Stimulated activated CD4-positive, alpha-beta T cell treated with anti-CD3 and anti-CD28 coated beads, TNF-alpha, amount 100 ng/mL, for 1 hour (primary cell): ENCODE measurements at places on chromosomes 1 and 21.
A peak's percentile ranks its signal among the peaks of the same experiment; 100 is the strongest.

DNA sequence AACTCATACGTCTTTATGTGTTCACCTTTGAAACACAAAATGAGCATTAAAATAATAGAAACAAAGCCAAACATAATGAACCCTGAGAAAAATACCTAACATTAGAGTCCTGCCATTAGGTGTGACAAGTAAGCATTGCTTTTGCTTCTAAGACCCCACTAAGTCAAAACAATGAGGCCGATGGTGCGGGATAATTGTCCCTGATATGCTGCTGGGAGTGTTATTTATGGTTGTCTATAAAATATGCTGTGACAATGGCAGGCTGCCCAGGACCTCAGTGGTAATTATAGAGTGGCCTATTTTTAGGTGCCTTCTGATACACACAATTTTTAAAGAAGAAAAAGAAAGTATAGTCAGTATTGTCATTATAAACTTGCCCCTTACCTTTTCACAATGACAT is 1423.1 kb downstream of the AMY1C start:
- no peak for DNase-seq

DNA sequence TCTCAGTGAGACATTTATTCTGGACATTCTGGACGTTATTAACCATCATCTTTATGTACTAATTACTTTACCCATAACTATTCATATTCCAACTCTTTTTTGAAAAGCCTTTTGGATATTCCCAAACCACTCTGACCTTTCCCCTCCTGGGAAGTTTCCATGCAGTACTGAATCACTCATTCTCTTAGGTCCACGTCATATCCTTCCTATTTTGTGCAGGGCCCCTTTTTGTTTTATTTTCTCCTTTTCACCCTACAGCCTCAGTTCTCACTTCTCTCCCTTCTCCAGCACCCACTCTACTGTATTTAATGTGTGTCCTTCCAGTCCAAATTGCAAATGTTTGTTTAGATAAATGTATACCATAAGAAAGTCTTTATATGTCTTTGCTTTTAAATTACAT is 16.4 kb upstream of the ATP1A1 start:
- DNase-seq = no peak

- DNase-seq = no peak
These were observed 33.6 kb upstream of the LHX8 start for GRCh38 chr1:75100481-75101092.

- peak; percentile 82 for DNase-seq
These were observed 70.3 kb downstream of the PIK3CD start for GRCh38 chr1:9721606-9722377.

- DNase-seq = no peak
These were observed 11.2 kb downstream of the UBE2Q1 start for GRCh38 chr1:154547105-154547732.

DNA sequence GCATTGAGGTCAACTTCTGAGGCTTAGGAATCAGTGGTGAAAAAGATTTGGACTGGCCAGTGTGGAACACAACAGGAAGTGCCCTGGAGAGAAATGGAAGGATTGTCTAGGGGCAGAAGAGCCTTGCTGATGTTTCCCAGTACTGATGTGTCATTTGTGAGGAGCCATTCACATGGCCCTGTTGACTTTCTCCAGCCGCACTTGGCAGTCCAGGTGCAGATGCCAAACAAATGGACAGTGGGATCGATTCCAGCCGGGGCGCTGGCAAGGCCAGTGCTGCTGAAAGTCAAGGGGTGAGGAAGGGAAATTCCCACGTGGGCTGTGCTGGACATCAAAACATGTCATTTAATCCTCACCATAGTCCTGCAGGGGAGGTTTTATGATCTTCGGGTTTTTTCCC is 4.9 kb upstream of the TRIM63 start:
- DNase-seq = no peak

GRCh38 chr1:109643385-109644230 is 12.3 kb upstream of the GSTM4 start:
- DNase-seq = peak; percentile 62

DNA sequence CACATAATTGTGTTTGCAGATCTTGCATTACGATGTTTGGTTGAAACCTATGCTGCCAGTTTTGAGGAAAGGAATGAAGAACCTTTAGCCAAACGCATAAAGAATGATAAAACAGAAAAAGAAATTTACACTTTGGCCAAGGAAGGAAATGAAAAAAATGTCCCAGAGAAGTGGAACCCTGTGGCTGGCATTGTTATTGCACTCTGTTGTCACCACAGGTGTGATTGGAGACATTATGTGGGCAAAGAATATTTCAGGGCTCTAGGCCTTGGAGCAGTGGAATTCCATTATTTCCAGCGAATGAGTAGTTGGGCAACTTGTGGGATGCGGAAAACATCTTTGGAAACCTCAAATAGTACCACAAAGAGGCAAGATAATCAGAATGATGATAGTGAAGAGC is 14.9 kb downstream of the TRMT13 start:
- no peak for DNase-seq

DNA sequence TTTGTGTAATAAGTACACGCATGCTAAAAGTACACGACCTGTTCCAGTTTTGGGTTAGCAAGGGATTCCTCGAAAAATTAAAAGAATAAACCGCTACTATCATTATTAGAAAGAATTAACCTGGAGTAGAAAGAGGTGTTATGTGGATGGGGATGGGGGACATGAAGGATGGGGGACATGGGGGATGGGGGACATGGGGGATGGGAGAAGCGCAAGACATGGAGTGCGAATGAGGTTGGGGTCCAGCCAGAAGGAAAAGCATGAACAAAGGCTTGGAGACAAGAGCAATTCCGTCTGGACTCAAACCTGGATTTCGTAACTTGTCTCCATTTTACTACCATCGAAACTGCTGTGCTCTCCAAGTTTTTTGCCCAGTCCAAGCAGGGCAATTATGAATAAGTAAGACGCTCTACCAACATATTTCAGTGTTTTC is 591 bp upstream of the KDM1A start:
- DNase-seq = no peak

DNA sequence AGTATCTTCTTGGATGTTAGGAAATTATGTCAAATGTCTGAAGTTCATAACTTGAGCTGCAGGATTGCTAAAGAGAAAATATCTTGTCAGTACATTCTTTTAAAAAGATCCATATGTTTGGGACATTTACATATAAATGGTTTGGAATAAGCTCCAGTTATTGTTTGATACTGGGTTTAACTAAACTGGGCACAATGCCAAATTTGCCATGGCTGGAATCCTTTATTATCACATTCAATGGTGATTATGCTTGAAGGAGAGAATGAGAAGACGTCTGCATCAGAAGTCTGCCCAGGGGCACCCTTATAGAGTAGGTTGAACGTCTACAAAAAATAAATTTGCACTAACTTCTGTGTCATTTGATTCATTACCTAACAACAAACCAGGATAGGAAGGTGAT is 652.5 kb downstream of the AMY1C start:
- DNase-seq = no peak

- no peak for DNase-seq
These were observed 83.5 kb downstream of the HHAT start for GRCh38 chr1:210412240-210412639.

GRCh38 chr21:41950941-41951351 is 2.9 kb downstream of the C2CD2 start:
- no peak for DNase-seq
